Right forelimb (tissue), 1 donor: ENCODE measurements at places on chromosomes 7 and 10.

GRCh38 chr7:44894888-44895580 lies 9.7 kb upstream of the PURB start:
- DNase-seq = peak; percentile 64

DNA sequence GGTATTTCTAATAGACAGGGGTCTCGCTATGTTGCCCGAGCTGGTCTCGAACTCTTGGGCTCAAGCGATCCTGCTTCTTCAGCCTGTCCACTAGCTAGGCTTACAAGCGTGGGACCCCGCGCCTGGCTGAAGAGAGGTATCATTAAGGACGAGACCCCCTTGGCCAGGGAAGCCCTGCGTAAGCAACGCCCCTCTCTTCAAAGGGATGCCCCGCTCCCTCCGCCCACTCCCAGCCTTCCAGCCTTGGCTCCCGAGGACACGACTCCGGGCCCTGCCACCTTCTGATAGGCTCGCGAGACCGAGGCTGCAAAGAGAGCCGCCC lies 220 bp upstream of the ZKSCAN5 start:
- no peak for DNase-seq

- DNase-seq = no peak
Observed at GRCh38 chr10:58784361-58784760, 271.7 kb downstream of the BICC1 start.

GRCh38 chr10:122727426-122727825 lies 27.8 kb upstream of the C10orf120 start:
- DNase-seq = no peak

DNA sequence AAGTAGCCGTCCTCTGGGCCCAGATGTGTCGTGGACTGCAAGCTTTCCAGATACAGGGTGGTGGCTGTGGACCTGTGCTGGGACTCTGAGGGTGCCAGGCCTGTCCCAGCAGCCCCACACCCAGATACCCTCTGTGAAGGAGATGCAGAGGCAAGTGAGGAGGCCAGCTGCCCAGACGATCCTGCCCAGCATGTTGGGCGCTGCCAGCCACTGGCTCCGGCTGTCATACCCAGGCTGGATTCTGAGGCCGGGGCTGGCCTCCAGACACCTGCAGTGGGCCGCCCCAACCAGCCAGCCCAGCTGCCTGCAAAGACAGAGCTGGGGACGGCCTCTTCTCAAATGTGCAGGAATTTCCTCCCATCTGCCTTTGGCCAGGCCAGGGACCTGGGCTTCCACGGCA lies 39.1 kb upstream of the EBF3 start:
- DNase-seq = no peak

DNA sequence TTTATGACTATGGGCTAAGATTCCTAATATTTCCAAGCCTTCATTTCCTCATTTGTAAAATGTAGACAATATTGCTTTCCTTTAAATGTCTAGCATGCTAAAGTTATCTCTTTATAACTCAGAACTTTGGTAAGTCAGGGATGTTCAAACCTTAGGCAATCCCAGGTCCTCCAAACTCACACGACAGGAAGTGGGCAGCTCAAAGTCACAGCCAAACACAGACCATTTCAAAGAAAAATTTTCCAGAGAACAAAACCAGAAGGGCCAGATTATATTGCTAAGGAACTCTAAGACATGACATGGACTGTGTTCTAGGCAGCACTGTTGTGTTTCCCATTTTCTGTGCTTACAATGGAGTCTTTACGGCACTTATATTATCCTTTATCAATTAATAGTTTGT lies 87.8 kb upstream of the DYNC1I1 start:
- DNase-seq = no peak

GRCh38 chr7:100694098-100694745 lies at the start of gene GIGYF1:
Gene GIGYF1, minus strand, starts transcription at chr7:100694250. Its CDS starts 6,012 bp downstream, at chr7:100688238.
- peak; percentile 85 for DNase-seq

DNA sequence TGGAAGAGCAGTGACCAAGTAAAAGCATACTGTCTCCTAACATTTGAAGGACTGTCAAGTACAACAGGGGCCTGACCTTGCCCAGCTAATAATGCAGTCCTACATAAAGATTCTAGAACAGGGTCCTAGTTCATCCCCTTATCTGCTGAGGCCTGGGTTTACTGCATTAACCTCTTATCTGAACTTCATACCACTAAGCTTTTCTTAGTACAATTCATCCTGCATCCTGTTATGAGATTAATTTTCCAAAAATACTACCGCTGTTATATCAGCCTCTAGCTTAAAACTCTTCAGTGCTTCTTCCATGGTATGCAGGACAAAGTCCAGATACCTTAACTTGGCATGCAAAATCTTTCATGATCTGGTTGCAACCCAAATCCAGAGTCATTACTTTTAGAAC lies 72.5 kb downstream of the CHRM2 start:
- DNase-seq = no peak

DNA sequence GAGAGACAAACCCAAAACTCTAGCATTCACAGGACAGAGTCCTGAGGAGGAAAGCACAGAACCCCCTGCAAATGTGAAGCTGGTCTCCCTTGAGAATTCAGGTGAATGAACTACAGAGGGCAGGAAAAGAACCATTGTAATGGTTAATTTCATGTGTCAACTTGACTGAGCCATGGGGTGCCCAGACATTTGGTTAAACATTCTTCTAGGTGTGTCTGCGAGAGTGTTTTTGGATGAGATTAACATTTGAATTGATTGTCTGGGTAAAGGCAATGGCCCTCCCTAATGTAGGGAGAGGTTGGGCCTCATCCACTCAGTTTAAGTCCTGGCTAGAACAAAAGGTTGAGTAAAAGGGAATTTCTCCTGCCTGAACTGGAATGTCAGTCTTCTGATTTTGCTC lies 15.7 kb upstream of the CDK1 start:
- no peak for DNase-seq

- no peak for DNase-seq
Observed at GRCh38 chr7:94687076-94687475, 31.1 kb upstream of the SGCE start.

DNA sequence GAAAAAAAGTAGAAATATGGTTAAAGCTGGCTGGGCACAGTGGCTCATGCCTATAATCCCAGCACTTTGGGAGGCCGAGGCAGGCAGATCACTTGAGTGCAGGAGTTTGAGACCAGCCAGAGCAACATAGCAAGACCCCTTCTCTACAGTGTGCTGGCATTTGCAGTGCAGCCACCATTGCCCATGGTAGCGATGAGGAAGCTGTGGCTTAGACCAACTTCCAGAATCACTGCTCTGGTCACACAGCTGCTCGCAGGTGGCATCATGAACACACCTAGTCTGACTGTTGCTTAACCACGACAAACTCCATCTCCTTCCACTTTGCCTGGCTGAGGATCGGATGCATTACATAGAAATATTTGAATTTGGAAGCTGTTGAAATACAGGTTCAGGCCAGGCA lies 137.1 kb downstream of the CUX1 start:
- DNase-seq = no peak

DNA sequence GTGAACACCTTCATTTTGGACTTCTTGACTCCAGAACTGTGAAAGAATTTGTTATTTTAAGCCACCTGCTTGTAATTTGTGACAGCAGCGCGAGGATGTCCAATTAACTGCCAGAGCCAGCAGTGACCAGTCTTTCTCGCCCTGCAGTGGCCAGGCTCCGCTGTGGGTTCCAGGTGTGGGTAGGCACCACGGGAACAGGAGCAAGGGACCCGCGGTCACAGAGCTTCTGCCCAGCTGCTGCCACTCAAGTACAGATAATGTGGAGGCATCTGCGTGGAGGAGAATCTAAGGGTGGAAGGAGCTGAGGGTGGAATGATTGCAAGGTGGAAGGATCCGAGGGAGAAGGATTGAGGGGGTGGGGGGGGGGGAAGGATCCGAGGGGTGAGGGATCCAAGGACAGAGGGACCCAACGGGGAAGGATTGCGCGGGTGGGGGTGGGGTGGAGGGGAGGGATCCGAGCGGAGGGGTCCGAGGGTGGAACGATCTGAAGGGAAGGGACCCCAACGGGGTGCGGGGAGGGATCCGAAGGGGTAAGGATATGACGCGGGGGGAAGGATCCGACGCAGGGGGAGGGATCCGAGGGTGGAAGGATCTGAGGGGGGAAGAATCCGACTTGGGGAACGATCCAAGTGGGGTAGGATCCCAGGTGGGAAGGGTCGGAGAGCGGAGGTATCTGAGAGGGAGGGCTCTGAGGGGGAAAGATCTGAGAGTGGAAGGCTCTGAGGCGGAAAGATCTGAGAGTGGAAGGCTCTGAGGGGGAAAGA lies 3.6 kb downstream of the CALY start:
- no peak for DNase-seq

- DNase-seq = no peak
Observed at GRCh38 chr7:84177758-84178412, 16.7 kb downstream of the SEMA3A start.

DNA sequence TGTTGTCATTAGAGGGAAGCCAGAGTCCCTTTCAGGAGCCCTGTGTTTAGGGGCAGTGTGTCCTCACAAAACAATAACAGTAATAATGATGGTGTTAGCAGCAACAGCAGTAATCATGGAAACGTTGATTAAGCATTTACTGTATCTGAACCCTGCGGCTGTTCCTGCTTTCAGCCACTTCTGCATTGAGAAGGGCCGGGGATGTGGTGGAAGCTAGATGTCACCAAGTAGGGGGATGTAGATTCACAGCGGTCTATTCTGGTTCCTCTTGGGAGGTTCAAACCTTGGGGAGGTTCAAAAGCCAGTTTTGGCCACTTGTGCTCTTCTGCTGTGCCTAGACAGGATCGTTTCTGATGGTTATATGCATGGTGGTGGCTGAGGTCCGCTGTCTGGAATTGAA lies 44.8 kb downstream of the PRPF18 start:
- DNase-seq = no peak

- no peak for DNase-seq
Observed at GRCh38 chr10:52635651-52636050, 136.9 kb downstream of the MBL2 start.

GRCh38 chr7:23852135-23852534 lies 142.1 kb downstream of the STK31 start:
- no peak for DNase-seq

- DNase-seq = no peak
Observed at GRCh38 chr7:889025-889390, 12.7 kb downstream of the GET4 start.

DNA sequence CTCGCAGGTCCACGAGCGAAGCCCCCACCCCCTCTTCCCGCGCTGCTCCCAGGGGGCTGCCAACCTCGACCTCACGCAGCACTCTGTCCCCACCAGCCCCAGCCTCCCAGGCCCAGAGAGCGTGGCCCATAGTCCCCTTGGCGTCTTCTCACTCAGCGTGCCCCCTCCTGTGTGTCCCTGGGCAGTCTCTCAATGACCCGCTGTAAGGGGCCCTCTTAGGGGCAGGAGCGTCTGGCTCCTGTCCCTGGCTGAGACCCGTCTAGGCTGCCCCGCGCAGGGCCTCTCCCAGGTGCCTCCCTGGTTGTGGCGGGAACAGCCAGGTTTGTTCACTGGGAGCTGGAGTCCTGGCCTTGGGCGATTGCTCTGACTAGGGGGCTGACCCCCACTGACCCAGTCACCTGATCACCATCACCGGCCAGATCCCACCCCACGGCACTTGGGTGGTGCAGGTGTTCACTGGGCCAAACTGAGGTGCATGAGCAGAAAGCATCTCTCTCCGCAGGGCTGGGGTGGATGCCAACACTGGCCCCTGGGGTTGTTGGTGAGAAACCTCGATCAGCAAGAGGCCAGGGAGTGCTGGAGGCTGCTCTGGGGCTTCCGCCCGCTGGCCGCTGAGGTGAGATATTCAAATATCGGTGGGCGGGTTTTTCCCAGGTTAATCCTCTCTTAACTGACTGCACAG lies 12.6 kb upstream of the WDFY4 start:
- DNase-seq = no peak

GRCh38 chr10:8133146-8133545 lies 78.7 kb downstream of the GATA3 start:
- DNase-seq = no peak
